ENCODE measurements at places on chromosomes 11 and 22.

GRCh38 chr11:132161403-132162078 lies 791.1 kb downstream of the NTM start:
- no peak for DNase-seq

- DNase-seq, result no peak
Measured at GRCh38 chr22:39244136-39244495, 666 bp downstream of the PDGFB start.

DNA sequence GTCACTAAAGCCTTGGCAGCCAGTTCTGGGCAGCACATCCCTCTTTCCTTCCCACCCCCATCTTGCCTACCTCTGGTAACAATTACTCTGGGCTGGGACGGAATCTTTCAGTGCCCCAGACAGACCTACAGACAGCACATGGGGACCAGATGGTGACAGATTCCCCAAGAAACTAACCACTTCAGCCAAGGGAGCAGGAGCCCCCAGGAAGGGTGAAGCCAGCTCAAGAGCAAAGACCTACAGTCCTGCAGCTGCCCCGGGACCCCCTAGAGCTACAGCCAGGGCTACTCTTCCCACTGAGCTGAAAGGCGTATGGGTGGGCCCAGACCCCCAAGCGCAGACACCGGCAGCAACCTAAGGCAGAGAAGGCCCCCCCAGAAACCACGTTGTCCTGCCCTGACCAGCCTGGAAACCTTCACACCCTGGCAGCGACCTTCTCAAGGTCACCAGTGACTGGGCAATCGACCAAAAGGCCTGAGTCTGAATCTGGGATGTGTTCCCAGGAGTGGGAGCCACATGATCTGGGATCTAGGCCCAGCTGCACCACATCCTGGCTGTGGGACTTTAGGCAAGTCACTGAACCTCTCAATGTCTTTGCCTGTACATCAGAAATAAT lies 65.8 kb downstream of the LRRC32 start:
- DNase-seq, result peak; percentile 65

DNA sequence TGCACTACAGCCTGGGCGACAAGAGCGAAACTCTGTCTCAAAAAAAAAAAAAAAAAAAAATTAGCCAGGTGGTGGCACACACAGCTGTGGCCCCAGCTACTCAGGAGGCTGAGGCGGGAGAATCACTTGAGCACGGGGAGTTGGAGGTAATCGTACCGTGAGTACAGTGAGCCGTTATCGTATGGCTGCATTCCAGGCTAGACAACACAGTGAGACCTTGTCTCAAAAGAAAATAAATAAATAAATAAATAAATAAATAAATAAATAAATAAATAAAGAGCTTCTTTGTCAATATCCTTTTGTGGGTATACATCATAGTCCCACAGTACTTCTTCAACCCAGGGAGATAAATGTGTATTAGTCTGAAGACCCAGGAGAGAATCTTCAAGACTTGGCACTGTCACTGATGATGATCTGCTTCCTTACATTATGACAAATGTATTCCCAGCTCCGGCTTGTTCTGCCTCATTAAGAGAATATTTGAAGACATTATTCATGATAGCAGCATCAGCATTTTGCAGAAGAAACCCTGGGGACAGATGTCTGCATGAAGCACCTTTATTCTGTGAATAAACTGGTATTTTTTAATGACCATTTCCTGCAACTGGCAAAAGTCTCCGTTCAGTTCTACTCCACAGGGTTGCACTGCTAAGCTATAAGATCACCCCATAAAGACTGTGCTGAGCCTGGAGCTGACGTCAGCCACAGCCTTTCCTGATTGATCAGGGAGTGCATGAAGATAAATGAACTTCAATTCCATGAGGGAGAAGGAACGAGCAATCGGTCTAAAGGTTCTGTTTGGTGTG lies 1.6 kb upstream of the ACY3 start:
- DNase-seq, result no peak

- DNase-seq, result no peak
Measured at GRCh38 chr22:39233710-39234471, 10.9 kb downstream of the PDGFB start.

DNA sequence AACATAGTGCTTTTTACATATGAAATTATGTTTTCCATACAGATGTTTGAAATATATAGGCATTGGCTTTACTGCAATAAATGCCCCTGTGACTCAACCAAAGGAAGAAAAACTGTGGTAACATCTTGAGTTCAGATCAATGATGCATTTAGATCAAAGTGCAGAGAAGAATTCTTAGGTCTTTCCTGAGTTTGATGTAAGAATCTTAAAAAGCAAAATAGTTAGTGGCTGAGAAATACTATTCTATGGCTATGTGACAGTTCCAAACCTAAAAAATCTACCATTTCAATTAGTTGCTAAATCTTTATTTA lies 93.7 kb downstream of the SOX6 start:
- DNase-seq, result no peak

GRCh38 chr11:554428-555226 lies 5.9 kb downstream of the LMNTD2 start:
- DNase-seq, result no peak

DNA sequence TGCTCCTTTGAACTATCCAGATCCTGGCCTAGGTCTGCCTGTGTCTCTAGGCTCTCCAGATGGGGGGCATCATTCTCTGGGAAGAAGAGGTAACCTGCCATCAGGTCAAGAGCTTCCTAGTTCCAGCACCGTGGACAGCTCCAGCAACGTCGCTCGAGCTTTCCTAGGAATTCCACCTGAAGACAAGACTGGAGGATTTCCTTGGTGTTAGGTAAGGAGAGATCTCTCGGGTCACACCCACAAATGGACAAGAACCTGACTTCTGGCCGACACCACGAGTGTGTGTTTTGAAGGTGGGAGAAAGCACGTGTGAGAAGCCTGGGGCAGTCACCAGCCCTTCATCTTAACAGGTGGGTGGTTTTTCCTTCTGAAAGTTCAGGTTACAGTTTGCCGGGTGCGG lies 1.2 kb downstream of the PRG3 start:
- no peak for DNase-seq

- DNase-seq, result no peak
Measured at GRCh38 chr11:94806014-94806413, 37.9 kb downstream of the AMOTL1 start.

GRCh38 chr11:65417702-65418430 lies 4.7 kb upstream of the NEAT1 start:
- no peak for DNase-seq

DNA sequence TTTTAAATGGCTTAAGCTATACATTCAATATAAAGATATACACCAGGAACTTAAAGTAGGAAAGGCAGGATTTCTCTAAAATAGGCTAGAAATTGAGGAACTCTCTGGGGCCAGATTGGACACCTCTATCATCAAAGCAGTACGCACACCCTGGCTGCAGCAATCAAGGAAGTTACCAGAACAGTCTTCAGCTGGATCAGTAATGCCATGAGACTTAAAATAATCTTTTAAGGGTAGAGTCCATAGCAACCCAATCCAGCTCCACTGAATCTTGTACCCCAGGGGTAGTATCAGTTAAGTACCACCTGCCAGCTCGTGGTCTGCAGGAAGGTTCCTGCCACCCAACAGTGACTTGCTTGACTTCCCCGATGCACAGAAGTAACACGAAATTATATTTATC lies 3.0 kb downstream of the RDX start:
- DNase-seq, result no peak

GRCh38 chr22:20397498-20397897 lies 3.5 kb downstream of the ZNF74 start:
- DNase-seq, result no peak

DNA sequence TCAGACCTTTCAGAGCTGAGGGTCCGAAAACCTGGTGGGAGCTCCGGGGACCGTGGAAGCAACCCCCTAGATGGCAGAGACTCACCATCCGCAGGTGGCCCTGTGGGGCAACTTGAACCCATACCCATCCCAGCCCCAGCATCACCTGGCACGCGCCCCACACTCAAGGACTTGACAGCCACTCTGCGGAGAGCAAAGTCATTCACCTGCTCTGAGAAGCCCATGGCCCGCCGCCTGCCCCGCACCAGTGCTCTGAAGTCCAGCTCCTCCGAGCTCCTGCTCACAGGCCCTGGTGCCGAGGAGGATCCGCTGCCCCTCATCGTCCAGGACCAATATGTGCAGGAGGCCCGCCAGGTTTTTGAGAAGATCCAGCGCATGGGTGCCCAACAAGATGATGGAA lies 2.0 kb downstream of the ARHGEF17 start:
- no peak for DNase-seq

GRCh38 chr11:111258046-111258445 lies 12.5 kb downstream of the POU2AF2 start:
- no peak for DNase-seq

GRCh38 chr11:57635246-57635645 lies 14.5 kb downstream of the YPEL4 start:
- no peak for DNase-seq
